ENCODE measurements at places on chromosomes 2 and 18.
A peak's percentile ranks its signal among the peaks of the same experiment; 100 is the strongest.

GRCh38 chr2:203327901-203328759 is at the start of gene ABI2:
ABI2 (plus strand) TSS chr2:203328394; CDS start chr2:203328515, 121 bp downstream.
- DNase-seq: peak; percentile 9

DNA sequence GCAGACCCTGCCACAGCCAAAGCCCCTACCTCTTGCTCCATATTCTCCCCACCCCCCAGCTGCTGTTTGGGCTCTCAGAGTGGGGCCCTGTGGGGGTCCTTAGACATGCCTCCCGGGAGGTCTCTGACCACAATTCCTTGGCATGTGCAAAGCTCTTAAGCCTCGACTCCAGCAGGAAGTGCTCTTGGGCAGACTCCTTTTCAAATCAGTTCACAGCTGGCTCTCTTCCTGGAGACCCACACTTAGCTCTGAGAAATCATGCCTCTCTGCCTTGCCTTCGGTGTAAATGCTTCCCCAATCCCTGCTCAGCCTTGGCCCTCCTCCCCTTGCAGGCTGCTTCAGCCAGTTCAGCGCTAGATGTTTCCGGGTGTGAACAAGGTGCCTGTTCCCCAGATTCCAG is 46.9 kb downstream of the NGEF start:
- no peak for DNase-seq

GRCh38 chr2:24432121-24432520 is 58.9 kb upstream of the NCOA1 start:
- no peak for DNase-seq

GRCh38 chr18:64936671-64937070 is 787.8 kb upstream of the LINC00305 start:
- DNase-seq: no peak

DNA sequence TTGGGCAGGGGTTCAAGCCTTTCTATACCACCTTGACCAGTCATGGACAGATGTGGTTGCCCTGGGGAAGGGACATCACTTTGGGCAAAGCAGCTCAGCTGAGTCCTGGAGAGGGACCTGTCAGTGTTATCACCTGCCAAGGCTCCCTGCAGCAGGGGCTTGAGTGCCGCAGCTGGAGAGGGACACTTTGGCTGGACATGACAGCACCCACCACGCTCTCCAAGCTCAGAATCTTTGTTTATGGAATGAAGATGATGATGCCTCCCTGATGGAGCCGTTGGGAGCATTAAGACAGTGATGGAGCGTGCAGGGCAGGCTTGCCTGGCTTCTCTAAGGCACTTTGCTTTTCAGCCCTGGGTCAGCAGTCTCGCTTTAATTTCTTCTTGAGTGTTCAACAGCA is 4.3 kb upstream of the TFCP2L1 start:
- no peak for DNase-seq

- no peak for DNase-seq
These were observed 585.7 kb upstream of the GCFC2 start for GRCh38 chr2:76296438-76296837.

- DNase-seq: peak; percentile 96
These were observed 41.4 kb downstream of the IL1R2 start for GRCh38 chr2:102033031-102033749.

DNA sequence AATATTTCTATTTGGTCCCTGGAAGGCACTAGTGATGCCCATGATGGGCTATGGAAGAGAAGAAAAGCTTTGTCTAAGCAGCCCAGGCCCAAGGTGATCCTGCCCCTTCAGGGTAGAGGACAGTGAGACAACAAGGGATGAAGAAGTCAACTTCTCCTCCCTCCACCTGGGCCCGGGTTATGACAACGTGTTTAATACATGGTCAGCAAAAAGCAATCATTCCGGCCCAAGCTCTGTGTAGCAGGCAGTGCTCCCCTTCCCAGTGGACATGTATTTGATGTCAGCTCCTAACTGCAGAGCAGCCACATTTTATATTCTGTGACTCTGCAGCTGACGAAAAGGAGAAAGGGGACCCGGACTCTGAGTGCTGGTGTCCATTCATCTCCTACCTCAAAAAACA is 67.2 kb upstream of the MFF start:
- no peak for DNase-seq

GRCh38 chr2:54964271-54964670 is 86.0 kb downstream of the RTN4 start:
- no peak for DNase-seq

- no peak for DNase-seq
These were observed 1.1 kb downstream of the PUM2 start for GRCh38 chr2:20349513-20349921.

DNA sequence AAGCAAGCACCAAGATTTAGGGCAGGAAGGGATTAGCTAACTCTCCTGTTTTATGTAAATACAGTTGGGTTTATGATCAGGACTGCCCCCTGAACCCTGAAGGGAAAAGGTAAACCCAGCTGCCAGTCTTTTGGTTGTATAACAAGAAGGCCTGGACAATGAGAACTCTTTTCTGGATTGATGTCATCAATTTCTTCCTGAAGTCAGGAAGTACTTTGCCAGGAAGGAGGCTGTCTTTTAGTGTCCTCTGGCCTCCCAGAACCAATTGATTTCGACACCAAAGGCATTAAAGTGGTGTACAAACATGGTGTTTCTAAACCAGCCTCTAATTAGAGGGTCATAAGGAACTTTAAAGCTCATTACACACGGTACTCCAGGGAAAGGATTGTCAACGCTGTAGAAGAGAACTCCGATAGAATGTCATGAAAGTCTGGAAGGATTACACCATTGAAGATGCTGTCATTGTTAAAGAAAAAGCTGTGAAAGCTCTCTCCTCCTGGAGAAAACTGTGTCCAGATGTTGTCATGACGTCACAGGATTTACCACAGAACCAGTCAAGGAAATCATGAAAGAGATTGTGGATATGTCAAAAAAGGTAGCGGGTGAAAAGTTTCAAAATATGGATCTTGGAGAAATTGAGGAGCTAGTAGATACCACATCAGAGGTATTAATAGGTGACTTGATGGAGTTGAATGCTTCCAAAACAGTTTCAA is 78.8 kb downstream of the ANKRD12 start:
- DNase-seq: no peak

DNA sequence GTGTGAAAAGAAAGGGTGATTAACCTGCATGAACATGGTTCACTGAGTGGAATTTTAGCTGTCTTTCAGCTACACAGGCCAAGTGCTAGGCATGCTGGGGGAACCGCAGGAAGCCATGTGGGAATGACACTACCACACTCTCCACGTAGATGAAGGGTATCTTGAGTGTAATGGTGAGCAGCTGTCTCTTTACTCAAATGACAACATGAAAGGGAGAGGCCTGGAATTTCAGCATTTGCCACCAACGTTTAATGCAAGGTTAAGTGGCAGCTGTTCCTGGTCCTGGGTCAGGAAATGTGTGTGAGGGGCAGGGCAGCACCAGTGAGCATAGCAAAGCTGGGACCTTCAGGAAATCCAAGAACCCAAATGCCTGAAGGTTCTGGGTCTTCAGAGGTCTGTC is 588.4 kb downstream of the SLC4A3 start:
- no peak for DNase-seq

Measured in AML-193 (cell line).